NCI-H1930 (cell line): ENCODE measurements at places on chromosomes 7 and 10.

DNA sequence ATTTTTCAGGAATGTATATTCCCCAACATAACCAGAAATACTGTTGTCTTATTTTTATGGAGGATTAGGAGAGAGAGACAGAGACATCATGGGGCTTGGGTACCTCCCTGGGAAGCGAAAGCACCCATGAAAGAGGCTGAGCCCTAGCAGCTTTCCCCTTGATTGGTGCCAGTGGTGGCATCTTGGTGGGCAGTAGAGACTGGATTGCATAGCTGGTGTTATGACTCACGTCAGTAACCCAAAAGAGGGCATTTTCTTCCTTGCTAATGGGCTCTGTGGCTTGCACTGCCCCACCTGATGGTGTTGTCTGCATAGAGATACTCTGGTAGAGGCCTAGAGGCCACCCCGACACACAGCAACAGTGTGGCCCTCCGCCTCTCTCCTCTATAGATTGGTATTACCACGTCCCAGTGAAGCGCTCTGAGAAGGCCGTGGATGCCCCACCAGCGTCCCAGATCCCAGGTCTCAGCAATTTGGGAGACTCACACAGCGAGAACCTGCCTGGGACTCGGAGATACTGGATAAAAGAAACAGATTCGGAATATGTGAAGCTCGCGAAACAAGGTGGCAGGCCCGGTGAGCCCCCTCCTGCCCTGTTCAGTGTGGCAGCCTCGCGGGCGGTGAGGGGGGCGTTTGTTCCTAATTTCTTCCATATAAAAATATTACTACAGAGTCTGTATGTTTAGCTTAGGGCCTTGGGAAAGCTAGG lies 5.8 kb downstream of the C7orf57 start:
- no peak for DNase-seq

- no peak for DNase-seq
Measured at GRCh38 chr10:100155936-100156335, 29.9 kb downstream of the ERLIN1 start.

DNA sequence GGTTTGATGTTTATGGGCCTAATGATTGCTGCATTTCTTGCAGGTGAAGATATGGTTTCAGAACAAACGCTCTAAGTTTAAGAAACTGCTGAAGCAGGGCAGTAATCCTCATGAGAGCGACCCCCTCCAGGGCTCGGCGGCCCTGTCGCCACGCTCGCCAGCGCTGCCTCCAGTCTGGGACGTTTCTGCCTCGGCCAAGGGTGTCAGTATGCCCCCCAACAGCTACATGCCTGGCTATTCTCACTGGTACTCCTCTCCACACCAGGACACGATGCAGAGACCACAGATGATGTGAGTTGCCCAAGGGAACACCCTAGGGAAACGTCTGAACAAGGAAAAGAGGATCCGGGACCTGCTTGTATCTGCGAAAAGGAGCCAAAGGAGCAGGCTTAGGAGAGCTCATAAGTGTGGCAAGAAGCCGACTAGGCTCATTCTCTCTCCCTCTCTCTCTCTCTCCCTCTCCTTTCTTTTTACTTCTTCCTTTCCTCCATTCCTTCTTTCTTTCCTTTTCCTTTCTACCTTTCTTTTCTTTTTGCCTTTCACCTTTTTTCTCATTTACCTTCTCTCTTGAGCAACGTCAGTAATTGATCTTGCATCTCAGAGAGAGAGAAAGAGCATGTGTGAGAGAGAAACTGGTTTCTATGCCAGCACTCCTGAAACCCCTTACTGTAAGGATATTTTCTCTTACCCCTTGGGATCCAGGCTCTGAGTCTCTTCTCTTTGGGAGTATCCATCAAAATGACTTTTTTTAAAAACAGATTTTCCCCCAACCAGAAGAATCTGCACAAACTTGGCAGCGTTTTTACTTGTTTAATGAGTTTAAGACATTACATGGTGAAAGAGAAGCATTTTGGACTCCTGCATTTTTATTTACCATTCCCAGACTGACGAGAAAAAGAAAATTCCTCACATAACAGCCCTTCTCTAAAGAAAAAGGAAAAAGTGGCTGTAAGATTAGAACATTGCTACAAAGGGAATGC lies 4.7 kb downstream of the DLX6 start:
- DNase-seq: peak; percentile 49

DNA sequence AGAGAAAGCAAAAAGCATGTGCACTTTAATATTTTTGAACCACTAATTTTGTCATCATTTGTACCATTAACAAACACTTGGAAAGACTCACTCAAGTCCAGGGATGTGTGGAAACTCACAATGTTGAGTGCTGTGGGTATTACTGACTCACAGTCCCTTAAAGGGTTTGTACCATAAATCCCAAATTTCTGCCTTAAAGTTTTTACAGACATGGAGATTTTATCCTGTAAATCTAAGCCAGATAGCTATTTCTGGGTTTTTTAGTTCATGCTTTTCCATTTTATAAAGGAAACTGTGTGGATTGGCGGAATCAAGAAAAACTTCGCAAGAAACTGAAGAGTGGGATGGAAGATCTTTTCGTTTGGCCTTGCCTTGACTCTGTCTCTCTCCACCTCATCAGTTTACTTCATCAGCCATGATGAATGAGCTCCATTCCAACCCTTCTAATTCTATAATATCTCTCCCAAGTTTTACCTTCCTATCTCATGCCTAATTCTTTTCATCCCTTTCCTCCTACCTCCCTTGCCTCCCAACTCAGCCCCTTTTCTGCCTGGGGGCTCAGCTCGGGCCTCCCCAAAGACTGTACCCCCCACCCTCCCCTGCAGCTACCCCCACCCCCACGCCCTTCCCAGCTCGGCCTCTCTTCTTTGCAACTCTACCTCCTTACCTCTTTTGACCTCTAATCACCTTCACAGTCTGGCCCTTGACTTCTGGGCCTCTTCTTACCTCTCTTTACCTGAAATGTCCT lies 218.5 kb upstream of the MKLN1 start:
- DNase-seq: no peak

DNA sequence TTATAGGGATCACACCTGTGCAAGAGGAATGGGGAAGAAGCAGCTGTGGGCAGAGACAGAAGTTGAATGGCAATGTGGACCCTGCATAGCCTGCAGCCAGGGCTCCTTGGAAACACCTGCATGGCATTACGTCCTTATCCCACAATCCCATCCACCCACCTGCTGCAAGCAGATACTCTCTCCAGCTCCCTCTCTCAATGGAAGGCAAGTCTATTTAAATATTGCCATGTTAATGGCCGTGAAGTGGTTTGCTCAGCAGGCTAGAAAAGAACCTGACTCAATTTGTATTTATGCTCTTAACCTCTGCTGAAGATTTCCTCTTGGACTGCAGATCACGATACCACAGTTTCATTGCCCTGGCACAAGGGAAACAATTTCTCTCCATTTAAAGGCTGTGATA lies 417.0 kb downstream of the TYW1 start:
- DNase-seq: no peak

DNA sequence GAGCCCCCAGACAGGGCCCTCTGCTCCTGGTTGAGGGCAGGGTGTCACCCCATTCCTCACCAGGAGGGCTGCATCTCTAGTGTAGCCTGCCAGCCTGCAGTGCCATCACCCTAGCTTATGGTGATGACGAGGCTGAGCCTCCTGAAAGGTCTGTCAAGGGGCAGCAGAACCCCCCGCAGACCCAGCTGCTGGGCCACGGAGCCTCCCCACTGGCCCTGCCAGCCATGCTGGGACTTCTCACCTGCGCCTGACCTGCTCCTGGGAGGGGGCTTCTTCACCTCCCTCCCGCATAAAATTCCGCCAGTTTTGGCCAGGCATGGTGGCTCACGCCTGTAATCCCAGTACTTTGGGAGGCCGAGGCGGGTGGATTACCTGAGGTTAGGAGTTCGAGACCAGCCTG lies 40.4 kb upstream of the RASGEF1A start:
- no peak for DNase-seq

DNA sequence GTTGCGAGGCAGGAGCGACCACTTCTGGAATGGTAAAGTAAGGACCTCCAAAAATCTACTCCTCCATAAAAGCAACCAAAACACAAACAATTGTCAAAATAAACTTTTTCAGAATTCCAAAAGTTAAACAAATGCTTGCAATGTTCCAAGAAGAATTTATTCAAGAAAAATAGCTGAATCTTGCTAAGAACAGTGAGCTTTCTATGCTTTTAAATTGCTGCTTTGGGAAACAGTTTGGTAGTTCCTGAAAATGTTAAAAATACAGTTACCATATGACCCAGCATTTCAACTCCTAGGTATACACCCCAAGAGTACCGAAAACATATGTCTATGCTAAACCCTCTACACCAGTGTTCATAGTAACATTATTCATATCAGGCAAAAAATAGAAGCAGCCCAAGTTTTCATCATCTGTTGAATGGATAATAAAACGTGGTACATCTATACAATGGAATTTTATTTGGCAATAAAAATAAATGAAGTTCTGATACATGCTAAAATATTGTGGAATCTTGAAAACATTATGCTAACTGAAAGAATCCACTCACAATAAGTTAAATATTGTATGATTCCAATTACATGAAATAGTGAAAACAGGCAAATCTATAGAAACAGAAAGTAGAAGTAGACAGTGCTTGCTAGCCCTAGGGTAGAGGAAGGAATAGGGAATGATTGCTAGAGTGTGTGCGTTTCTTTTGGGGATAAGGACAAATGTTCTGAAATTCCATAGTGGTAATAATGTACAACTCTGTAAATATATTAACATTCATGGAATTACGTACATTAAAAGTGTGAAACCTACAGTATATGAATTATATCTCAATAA lies 57.0 kb downstream of the LRRN3 start:
- no peak for DNase-seq

- no peak for DNase-seq
Measured at GRCh38 chr10:43407148-43407575, 1.8 kb downstream of the HNRNPF start.

DNA sequence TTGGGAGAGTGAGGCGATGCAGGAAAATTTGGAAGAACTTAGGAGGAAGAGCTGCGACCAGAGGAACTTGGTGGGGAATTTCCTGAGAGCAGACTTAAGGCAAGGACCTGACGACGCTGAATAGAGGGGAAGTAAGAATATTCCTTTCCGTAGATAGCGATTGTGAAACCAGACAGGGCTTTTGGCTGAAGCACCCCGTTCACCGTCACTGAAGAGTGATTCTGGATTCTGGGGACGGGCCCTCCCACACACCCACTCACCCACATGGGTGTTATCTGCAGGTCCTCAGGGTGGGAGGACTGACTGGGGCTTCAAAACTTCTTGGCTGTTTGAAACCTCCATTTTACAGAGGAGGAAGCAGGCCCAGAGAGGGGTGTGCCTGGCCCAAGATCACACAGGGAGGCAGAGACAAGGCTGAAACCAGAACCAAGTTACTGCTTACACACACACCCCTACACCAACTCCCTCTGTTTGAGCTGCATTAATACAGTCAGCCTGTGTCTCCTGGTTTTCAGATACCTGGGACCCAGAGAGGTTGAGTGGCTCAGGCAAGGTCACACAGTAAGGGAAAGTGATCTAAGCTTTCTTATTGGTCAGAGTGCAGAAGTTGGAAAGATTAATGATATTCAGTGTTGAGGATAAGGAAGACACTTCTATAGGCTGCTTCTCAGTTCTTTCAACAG lies 37.2 kb upstream of the CDH23 start:
- DNase-seq: no peak
